ENCODE measurements at places on chromosomes 3 and 15. TPM values are rescaled to one million over a fixed set of nuclear protein-coding genes. Genes with fewer than 3 reads are reported as not detected.
A peak's percentile ranks its signal among the peaks of the same experiment; 100 is the strongest.

DNA sequence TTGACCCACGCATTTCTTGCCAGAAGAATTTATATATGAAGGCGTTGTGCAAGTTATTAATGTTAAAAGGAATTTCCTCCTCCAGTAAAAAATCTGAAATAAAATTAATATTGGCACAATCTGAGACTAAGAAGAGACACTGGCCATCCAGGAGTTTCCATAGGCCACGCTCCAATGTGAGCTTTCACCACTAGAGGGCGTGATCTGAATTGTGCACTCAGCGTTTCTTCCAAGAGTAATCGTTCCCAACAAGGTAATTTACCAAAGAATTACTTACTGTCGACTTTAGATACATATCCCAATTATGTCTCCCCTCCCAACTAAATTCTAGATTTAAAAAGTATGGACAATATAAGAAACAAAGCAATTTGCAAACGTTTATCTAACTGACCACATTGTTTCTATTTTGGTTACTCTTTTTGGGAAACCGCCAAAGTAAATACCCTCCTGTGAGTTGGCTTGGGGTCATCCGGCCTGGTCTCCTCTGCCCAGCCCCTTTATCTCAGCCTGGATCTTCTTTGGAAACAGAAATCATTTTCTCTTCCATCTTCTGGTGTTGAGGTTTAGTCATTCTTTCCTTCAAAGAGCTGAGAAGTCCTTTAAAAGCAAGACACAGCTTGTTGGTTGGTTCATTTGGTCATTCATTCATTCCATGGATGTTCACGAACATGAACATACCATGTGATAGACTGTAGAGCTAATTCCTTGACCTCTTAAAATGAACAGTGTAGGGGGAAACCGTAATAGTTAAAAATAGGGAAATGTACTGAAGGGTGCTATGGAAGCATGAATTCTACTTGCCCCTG, 26.2 kb downstream of the POLR2M start:
- DNase-seq = peak; percentile 44

GRCh38 chr15:67852418-67852817, 12.6 kb upstream of the RNU6-1 start:
- no peak for DNase-seq

DNA sequence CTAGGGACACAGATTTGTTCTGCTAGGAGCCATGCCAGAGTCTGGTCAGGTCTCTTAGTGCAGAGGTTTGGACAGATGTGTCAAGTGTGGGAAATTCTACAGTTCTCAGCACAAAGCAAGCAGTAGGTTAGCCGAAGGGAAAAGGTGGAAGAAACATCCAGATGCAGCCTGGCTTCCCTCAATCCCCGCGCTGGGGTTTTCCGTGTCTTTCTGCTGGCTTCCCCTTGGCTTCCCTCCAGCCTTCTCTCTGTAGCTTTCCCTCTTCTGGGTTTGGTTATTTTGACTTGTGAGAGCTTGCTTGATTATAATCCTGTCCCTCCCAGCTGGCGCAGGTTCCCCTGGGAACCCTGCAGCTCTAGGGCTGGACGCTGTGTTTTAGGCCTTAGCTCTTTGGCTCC, 4.1 kb downstream of the TF start:
- DNase-seq = peak; percentile 14

GRCh38 chr3:20235796-20236195, 49.8 kb upstream of the SGO1 start:
- no peak for DNase-seq

GRCh38 chr15:59148153-59148833, 43.3 kb downstream of the CCNB2 start:
- DNase-seq = no peak

DNA sequence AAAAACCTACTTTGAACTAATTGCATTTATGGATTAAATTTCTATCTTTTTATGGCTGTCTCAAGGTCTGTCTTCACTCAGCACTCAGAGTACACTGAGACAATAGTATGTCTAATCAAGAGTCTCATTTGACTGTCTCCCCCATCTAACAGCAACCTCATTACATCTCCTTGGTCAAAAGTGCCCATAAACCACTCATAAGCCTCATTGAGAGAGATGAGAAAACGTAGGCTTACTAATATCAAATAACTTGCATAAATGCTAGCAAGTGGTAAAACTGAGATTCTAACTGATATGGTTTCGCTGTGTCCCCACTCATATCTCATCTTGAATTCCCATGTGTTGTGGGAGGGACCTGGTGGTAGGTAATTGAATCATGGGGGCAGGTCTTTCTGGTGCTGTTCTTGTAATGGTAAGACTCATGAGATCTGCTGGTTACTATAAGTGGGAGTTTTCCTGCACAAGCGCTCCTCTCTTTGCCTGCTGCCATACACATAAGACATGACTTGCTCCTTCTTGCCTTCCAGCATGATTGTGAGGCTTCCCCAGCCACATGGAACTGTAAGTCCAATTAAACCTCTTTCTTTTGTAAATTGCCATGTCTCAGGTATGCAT, 113.9 kb downstream of the TFDP2 start:
- DNase-seq = no peak

- no peak for DNase-seq
Measured at GRCh38 chr15:97654481-97655076, 305.9 kb upstream of the ARRDC4 start.

GRCh38 chr15:75042730-75043508, 19.5 kb downstream of the PPCDC start:
- peak; percentile 26 for DNase-seq

DNA sequence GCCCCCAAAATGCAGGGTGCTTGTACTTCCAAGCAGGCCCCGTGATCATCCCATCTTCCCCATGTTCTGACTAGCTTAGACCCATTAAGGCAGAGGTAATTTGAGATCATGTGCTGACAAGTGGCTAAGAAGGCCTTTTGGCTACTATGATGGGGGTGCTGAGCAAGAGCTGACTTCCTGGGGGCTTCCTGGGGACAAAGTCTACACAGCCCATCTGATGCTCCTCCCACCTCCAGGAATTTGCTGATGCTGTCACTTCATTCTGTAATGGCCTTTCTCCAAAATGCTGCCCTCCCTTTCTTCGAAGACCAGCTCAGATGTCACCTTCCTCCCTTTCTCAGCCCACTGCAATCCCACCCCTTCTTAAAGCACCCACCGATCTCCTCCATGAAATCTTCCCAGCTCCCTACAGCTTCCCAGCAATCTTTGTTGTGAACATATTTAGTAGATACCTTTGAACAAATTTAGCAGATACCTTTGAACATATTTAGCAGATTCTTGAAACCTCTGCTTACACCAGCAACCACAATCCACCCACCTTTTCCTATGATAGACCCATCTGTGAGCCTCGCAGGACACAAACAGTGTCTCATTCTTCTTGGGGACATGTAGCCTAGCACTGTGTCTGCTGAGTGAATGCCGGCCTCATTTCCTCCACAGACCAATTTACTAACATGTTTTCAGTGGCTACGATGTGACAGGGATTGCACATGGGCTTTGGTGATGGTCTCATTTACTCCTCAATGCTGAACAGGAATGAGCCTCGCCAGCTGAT, 223.3 kb downstream of the EPHB1 start:
- DNase-seq = no peak

RPS27L gene
- polyA plus RNA-seq = 93.6 TPM

PLAAT1 gene
- polyA plus RNA-seq = 0.63 TPM

ENTPD3 gene
- polyA plus RNA-seq = 10.1 TPM
